ENCODE measurements at places on chromosomes 6 and 20.

DNA sequence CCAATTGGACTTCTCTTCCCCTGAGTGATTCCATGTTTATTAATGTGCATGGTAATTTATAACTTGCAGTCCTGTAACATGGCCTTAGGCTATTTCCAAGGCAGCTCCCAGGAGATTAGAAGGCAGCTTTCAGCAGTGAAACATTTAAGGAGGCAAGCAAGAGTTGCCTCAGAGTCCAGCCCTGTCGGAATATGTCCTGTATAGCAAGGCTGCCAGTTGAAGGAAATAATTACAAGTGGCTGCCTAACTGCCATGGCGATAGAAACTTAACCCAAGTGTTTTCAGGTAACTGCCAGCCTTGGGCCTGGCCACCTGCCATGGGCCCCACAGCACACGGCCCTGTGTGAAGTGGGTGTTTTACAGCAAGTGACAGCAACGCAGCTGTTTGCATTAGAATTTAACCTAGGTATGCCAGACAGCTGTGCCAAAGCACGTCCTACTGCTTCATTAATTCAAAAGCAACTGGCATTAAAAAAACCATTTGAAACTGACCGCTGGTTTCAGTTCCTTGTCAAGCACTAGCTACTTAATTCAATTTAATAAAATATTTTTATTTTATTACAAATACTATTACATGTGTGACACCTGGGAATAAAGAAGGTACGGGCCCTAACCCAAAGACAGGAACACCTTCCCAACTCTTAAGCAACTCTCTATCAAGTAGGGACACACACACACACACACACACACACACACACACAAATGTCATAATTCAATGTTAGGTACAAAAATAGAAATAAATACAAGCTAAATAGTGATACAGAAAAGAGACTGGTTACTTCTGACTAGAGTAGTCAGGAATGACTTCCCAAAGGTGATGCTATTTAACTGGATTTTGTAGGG, 151.8 kb upstream of the HEY2 start:
- no peak for DNase-seq

DNA sequence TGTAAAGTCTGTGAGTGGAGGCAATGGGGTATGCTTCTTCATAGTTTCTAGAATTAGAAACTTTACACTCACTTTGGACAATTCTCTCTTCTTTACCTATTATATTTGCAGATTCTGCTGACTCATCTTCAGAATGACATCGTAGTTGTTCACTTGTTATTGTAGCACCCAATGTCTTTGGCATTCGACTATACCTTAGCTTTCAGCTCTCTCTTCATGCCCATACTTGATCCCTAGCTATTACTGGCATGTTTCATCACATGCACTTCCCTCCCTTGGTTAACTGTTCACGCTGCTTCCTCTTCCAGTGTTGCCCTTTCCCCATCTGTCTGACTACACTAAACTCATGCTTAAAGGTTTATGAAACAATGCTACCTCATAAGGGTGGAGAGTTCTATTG, 298.1 kb upstream of the TCF21 start:
- no peak for DNase-seq

GRCh38 chr6:15962449-15962764, 166.5 kb upstream of the MYLIP start:
- DNase-seq: no peak

- no peak for DNase-seq
Measured at GRCh38 chr6:122404444-122404843, 5.0 kb downstream of the HSF2 start.

- DNase-seq: no peak
Measured at GRCh38 chr20:17344790-17345189, 118.0 kb downstream of the PCSK2 start.

GRCh38 chr6:10522929-10523573, 1.9 kb downstream of the GCNT2 start:
- DNase-seq: no peak

DNA sequence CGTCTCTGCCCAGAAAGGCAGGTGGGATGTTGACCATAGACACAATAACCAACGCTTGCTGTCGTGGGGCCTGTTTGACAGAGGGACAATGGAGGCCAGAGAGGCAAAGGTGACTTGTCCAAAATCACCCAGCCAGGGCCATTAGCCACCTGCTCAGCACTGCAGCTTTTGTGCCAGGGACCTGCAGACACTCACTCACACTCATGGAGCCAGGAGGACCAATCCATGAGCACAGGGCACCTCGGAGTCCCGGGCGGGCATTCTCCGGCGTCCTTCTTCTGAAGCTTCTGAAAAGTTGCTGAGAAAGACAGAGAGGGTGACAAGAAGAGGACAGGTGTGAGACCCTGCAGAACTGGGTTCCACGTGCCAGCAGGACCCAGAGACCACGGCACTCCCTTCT, 45.4 kb upstream of the SLCO4A1 start:
- no peak for DNase-seq

DNA sequence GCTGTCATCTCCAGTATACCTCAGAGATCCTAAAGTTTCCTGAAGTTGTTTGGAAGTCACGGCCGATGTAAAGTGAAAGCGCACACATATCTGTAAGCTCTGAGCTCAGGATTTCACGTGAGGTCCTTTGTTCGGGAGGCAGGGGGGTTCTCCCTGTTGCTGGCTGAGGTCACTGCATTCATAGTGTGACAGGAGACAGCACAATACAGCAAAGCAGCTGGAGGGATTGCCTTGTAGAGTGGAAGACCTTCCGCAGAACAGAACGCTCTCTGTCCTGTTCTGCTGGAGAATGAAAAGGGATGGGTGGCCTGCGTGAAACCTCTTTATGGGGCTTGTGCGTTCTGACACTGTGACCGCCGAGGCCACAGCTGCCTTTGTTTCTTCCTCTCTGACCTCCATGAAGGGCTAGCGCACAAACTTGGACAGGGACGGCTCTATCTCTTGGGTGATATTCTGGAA, 13.4 kb upstream of the SERPINB1 start:
- no peak for DNase-seq

- DNase-seq: no peak
Measured at GRCh38 chr6:3195695-3196497, 31.6 kb downstream of the TUBB2B start.

- DNase-seq: no peak
Measured at GRCh38 chr6:89950879-89951391, 56.7 kb downstream of the GJA10 start.

GRCh38 chr6:44263354-44264100, 1.8 kb downstream of the NFKBIE start:
- DNase-seq: no peak

GRCh38 chr6:139156551-139156950, 21.7 kb downstream of the HECA start:
- no peak for DNase-seq

- DNase-seq: no peak
Measured at GRCh38 chr20:41047279-41047974, 18.8 kb downstream of the TOP1 start.

DNA sequence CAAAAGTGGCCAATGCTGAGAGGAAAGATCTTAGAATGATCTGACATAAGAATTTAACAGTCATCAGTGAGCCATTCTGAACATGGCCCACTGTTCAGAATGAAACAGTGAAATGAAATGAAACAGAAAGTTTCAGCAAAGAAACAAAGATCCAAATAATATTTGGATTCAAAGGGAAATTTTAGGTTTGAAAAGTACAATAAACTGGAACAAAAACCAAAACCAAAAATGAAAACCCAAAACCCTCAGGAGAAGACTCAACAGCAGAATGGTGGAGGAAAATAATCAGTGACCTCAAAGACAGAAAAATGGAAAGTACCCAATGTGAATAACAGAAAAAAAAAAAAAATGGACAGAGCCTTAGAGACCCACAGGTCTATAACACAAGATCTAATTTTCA, 66.1 kb upstream of the EMILIN3 start:
- no peak for DNase-seq

GRCh38 chr20:22984606-22985005, 50.5 kb upstream of the SSTR4 start:
- no peak for DNase-seq

GRCh38 chr6:3538536-3538935, 81.7 kb upstream of the SLC22A23 start:
- no peak for DNase-seq
